Lung microvascular endothelial cell (primary cell): ENCODE measurements at places on chromosomes 1 and 21. TPM values are rescaled to one million over a fixed set of nuclear protein-coding genes. Genes with fewer than 3 reads are reported as not detected.
A peak's percentile ranks its signal among the peaks of the same experiment; 100 is the strongest.

- no peak for DNase-seq
Measured at GRCh38 chr1:156420205-156421061, 51.4 kb downstream of the RHBG start.

GRCh38 chr1:230174041-230174440 is 107.0 kb downstream of the GALNT2 start:
- no peak for DNase-seq

DNA sequence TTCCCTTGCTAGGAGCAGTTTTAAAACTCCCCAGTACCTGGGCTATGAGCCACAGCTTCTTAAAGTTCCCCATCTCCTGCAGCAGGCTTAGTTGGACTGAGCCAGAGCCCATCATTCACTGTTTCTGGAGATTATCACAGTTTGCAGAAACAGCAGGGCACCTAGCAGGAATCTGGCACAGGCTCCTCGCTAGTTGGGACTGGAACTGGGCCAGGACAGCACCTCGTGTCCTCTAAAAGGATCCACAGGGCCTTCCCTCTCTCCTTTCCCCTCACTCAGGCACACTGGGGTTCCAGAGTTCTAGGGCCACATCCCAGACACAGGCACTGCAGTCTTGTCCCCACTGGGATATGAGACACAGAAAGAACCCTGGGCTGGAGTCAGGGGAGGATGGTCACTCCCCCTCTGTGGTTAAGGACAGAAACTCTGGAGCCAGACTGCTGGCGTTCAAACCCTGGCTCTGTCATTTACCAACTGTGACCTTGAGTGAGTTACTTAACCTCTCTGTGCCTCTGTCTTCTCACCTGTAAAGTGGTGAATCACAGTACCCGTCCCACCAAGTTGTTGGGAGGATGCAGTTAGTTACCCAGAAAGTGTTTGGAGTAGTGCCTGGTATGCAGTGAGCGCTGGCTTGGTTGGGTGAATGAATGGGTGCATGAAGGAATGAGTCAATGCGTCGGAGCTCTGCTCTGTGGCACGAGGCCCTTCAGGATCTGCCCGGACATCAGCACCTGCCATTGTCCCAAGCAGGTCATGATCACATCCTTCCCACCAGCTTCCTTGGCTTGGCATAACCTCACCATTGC is 18.8 kb upstream of the ECE1 start:
- DNase-seq: no peak

Gene RIPPLY3
- total RNA-seq: not detected in 2 replicates

Gene PCSK9
- under 0.01 TPM in 1 of 2 replicates, not detected in the other for total RNA-seq

Gene ZBED6
- total RNA-seq: 10.0 and 10.9 TPM in 2 replicates

Gene CDA
- total RNA-seq: 0.65 and 1.6 TPM in 2 replicates

Gene PEX11B
- total RNA-seq: 24.8 and 31.9 TPM in 2 replicates

DNA sequence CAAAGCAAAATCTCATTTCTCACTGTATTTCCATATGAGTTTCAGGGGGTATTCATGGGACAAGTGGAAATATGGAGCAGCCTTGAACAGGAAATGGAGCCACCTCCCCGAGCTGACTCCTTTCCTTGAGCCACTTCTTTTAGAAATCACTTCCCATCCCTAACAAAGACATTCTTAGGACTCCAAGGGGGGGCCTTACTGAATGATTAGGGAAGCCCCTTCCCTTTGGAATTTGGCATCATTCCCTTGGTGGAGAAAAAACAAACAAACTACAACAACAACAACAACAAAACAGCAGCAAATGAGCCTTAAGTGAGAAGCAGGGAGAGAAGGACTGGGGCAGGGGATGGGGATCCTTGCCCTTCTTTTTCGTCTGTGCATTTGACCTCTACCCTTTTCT is 278.3 kb downstream of the ZNF648 start:
- DNase-seq: no peak

Gene S100A12
- total RNA-seq: not detected in 2 replicates

Gene CHRNB2
- total RNA-seq: under 0.01 TPM in 1 of 2 replicates, not detected in the other

- no peak for DNase-seq
Measured at GRCh38 chr21:45029948-45030681, 44.3 kb upstream of the ADARB1 start.

GRCh38 chr21:39022466-39022862 is 160.8 kb downstream of the PSMG1 start:
- no peak for DNase-seq

DNA sequence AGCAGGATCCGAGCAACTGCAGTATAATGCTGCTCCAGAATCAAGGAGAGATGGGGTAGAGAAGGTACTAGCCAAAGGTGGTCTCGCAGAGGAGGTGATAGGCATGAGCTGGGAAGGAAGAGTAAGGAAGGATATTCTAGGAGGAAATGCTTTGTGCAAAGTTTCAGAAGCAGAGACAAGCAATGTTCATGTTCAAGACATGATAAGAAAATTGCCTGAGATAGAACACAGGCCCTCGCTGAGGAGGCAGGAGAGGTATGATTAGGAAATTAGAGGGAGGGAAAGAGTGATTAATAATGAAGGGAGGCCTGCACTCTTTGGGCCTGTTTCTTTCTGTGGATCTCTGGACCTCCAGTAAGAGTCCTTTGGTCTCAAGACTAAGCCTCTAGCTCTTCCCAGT is 12.9 kb upstream of the ETV3 start:
- no peak for DNase-seq

DNA sequence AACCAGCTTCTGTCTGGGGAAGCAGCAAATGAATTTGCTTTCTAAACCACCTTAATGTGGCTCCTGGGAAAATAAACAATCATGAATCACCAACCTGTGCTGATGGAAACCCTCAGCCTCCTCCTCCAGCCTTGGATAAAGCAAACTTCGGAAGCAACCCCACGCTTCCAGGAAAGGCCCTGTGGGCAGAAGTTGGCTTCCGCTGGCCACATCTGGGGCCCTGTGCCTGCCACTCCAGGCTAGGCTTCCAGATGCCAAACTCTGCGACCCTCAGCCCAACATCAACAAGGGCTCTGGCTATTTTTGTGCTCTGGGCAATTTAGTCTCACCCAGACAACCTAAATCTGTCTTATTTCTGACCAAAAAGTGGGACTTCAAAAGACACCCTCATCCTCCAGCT is 6.2 kb upstream of the OXCT2 start:
- DNase-seq: no peak

GRCh38 chr1:161956097-161956496 is 67.6 kb downstream of the OLFML2B start:
- peak; percentile 34 for DNase-seq

DNA sequence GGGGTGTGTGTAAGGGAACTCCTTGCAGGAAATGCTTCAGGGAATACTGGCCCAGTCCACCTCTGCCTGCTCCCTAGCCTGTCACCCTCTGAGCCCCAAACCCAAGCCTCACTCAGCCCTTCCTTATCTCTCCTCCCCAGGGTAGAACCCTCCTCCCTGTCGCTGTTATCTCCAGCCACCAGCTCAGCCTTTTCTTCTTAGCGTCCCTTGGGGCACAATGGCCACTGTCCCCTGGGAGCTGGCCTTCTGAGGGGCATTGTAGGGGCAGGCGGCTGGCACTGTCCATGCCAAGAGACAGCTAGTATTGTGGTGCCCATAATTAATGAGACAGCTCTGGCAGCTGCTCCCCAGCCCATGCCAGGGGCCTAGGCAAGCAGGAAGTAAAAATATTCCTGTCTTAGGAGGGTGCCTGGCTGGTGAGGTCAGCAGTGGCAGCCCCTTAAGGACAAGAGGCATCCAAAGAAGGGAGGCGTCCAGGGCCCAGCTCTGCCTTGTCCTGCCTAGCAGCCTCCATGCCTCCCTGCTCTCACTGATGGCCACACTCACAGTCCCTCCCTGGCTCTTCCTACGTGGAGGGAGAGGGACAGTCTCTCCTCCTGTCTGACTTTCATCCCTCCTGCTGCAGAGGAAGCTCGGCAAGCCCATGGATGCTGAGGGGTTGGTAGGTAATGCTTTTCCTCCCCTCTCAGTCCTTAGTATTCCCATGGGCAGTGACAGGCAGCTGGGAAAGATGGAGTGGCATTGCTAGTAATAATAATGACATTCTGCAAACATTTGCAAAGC is 37.5 kb downstream of the KCNQ4 start:
- DNase-seq: no peak

DNA sequence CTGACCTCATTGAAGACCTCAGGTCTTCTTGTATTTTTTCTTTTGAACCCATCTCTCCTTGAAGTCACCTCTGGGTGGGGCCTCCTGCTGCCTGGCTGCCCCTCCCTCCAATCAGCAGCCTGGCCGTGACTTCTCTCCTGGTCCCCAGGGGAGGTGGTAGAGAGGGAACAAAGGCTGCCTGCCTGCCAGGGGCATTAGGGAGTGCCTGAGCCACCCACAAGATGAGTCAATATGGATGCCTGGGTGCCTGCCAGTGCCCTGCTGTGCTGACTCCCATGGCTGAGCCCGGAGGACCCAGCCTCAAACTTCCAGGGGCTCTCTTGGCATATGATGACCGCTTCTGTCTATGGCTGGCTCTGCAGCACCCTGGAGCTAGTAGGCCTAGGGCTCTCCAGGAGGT is 5.3 kb upstream of the CDCP2 start:
- no peak for DNase-seq

DNA sequence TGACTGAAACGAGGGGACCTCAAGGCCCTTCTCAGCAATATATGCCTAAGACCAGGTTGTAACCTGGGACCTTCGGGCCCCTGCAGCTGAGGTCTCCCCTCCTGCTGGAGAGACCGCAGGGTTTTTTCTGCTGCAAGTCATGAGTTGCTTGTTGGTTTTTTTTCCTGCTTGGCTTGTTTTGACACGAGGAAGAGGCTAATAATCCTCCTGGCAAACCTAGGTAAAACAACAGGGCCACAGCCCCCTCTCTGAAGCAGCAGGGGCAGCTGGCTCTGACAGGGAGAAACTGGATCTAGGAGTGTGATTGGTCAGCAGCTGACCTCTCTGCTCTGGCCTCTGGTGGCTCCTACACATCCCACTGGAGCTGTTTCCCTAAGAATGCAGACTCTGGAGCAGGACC is 69.0 kb downstream of the CD34 start:
- DNase-seq: no peak

Gene HMGN1
- total RNA-seq: 160 and 189 TPM in 2 replicates

Gene CA6
- not detected in 2 replicates for total RNA-seq

DNA sequence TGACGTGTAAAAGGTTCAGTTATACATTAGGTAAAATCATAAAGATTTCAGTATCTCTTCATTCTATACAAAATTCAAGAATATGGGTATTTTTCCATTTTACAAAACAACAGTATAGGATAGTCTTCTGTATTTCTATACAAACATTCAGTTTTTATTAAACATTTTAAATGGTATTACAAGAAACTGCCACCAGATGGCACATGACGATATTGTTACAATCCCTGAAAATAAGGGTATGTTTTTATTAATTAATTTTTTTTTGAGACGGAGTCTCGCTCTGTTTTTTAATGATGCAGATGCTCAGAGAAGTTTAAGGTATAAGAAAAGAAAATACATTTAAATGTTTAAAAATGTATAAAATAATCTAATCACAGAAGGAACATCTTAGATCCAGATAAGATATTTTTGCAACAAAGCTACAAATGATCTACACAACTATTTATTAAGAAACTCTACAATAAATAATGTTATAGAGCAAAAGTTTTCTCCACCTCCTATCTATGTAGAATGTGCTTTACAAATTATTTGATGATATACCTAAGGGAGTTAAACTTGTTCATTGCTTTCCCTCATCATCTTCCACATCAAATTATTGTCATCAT is 23.5 kb upstream of the RSBN1 start:
- DNase-seq: peak; percentile 66

Gene KCNK2
- under 0.01 TPM in 1 of 2 replicates, not detected in the other for total RNA-seq

GRCh38 chr21:31442339-31442738 is 98.3 kb upstream of the TIAM1 start:
- DNase-seq: no peak

DNA sequence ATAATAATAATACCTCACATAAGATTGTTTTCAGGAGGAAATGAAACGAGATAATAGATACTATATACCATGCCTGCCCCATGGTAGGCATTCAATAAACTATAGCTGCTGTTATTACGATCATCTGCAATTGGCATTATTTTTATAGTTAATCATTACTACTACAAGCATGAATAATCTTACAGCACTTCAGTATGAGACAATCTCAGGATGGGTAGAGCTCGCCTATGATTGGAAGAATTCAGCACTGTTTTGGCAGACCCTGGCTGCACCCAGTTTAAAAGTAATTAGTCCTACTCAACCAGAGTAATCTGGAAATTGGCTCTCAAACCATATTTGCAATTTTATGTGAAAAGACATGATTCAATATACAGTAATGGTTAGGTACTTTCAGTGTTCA is 105.0 kb upstream of the DPYD start:
- no peak for DNase-seq

DNA sequence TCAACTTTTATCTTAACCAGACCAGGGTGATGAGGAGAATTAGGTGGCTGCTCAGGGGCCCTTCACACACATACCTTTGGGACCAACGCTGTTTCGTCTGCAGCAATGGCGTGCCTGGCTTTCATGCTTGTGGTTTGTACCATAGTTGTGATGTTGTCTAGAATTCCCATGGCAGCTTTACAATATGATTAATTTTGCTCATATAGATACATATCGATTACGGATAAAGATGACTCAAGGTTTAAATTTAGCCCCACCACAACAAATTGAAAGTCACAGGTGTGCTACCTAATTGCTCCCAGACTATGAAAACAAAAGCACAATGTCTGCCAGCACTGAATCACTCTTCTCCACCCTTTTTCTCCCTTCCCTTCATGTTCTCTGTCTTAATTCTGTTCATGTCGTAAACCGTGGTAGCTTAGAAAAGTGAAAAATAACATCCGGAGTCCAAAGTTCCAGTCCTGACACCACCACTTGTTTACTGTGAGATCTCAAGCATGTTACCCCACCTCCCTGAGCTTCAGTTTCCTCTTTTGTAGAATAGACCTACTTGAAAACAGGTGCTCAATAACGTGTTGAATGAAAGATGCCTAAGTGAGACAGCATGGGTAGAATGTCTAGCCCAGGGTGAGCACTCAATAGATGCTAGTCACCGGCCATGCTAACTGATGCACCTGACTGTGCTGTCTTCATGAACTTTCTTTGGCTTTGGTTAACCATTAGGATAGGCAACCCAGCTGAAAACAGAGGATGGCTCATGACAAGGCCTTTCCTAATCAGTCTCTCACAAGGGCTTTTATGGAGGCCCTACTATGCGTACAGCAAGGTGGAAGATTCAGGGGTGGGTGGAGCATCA is 22.1 kb upstream of the JUN start:
- no peak for DNase-seq

Gene RHEX
- not detected in 2 replicates for total RNA-seq

Gene DYRK3
- total RNA-seq: 8.3 and 10.9 TPM in 2 replicates
